ENCODE measurements at places on chromosomes 5 and 9.

DNA sequence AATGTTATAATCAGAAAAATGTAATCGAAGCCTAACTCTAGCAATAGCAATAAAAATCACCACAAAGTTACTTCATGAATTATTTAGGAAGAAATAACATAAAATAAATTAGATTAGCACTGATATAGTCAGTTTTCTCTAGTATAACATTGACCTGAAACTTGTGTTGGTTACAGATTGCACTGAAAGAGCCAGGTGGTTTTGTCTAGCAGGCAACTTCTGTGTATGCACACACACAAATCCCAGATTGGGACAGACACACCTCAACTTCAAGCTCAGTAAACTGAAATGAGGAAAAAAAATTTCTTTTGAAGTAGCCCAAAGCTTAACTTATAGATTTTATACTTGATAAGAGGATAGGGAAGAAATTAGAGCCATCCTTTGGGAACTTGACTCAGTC is 129.3 kb downstream of the EFNA5 start:
- DNase-seq = no peak

DNA sequence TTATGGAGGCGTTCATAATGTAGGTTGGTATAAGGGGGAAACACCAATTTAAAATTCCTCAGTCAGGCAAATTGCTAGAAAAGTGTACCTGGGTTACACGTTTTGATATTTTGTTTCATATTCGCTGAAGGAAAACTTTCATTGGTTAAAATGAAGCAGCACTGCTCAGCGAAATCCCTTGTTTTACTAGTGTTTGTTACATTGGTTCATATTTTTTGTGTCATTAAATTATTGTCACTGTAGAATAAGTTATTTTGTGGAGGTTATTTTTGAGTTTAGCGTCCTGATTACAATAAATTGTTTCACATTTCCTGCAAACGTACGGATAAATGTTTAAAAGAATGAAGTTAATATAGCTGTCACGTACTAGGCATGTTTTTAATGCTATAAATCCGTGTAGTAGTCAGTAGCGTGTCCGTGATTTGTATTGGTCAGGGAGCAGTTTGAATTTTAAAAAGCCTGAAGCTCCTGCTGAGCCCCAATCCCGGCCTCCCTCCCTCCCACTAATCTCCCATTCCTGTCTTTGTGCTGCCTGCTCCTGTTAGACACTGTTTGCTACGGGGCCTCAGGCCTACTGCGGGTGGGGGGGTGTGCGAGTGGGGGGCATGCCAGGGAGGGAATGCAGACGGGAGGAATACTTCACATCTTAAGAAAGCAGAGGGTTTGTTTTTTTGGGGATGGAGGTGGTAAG is 2.0 kb downstream of the NIPBL start:
- peak; percentile 84 for DNase-seq

DNA sequence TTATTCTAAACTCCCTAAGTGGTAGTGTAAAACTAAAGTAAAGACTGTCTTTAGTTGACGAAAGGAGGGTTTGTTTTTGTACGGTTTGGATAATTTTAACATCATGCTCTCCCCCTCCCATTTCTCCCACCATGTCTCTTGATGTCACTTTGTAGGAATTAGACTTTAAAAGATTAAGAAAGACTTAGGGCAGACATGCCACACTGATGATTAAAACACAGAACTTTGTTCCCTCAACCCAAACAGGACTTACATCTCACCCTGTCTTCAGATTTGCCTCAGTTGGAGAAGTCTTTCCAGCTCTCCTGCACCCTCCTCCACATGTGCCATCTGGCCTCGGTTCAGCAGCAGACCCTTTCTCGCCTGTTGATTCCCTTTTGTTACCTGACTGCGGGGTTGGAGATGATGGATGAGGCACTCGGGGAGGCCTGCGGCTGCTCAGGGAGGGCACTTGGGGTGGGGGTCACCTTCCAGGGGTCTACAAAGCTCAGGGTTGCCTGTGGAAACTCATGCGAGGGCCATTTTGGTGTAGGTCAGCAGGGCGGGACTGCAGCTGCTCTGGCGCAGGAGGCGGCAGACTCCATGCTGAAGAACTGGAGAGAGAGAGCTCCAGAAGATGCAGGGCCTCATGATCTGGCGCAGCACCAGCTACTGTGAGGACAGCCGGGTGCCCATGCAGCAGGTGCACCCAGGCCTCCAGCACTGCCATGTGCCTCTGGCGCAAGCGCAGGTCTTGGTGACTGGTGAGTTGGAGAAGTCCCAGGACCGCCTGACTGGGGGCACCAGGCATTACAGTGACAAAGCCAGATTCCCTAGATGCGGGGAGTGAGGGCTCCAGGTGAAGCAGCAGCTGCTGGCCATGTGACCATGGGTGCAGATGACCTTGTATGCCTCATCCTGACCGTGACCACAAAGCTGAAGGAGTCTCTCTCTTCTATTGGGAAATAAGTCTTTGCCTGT is 24.5 kb upstream of the EXOC3 start:
- DNase-seq = no peak

- DNase-seq = peak; percentile 42
Observed at GRCh38 chr5:33764786-33765185, 127.0 kb downstream of the ADAMTS12 start.

- DNase-seq = no peak
Observed at GRCh38 chr5:2013301-2014057, 130.8 kb upstream of the IRX4 start.

DNA sequence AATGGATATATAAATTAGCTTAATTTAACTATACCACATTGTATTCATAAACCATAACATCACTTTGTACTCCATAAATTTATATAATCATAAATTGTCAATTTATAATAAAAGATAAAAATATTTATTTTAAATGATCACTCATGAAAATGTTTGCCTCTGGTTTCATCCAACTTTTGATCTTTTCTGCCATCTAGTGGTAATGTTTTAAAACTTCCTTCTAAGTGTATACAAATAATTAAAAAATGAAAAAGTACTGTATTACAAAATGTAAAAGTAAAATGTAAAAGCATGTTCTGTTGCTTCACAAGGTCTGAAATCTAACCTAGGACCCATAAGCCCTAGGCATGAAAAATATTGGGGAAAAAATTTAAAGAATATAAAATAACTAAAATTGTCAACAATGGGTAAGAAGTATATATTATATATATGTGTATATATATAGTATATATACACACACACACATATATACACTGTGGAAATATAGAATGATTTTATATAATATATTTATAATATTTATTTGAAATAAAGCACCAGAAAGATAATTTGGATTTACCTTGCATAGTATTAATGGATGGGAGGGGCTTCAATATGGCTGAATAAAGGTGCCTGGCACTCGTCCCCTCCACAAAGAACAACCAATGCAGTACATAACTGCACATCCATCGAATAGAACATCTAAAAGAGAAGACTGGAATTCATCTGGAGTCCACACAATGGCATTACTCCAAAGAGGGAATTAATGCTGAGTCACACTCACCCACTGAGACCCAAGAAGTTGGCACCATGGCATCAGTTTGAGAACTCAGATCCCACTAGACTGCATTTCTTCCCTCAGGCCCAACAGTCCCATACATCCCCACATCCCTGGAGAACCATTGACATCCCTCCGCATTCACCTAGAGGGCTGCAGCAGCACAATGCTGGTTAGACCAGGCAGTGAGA is 32.5 kb downstream of the ANXA1 start:
- DNase-seq = peak; percentile 54
